OCI-M1 (cell line): ENCODE measurements at places on chromosomes 16 and 17.

DNA sequence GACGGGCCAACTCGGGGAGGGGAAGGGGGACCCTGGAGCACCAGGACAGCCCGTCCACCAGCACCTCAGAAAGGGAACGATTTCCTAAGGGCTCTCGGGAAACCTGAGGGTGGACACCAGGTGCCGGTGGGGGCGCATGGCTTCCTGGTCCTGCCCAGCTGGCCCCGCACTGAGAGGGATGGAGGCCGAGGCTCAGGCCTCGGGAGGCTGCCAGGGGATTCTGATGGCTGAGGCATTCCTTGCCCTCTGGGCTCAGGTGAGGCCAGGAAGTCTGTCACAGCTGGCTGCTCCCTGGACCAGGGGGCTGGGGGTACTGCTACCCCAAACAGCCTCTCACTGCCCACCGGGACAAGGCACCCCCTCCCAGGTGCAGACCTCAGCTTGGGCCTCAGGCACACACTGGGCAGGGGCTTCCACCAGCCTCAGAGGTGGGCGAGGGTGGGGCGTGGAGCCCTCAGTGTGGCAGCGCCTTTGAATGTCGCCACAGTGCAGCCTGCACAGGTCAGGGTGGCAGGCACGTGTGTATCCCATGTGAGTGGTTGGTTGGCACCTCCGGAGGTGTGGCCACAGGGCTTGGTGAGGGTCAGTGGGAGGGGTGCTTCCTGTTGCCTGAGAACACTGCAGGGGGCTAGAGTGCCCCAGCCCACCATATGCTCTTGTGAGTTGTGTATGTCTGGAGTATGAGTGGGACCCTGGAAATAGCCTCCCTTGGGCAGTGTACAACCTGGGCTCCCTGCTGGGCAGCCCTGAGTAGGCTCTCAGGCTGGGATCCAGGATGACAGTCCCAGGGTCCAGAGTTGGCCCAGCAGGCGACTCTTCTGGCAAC, 3.9 kb upstream of the FSCN2 start:
- DNase-seq = no peak

DNA sequence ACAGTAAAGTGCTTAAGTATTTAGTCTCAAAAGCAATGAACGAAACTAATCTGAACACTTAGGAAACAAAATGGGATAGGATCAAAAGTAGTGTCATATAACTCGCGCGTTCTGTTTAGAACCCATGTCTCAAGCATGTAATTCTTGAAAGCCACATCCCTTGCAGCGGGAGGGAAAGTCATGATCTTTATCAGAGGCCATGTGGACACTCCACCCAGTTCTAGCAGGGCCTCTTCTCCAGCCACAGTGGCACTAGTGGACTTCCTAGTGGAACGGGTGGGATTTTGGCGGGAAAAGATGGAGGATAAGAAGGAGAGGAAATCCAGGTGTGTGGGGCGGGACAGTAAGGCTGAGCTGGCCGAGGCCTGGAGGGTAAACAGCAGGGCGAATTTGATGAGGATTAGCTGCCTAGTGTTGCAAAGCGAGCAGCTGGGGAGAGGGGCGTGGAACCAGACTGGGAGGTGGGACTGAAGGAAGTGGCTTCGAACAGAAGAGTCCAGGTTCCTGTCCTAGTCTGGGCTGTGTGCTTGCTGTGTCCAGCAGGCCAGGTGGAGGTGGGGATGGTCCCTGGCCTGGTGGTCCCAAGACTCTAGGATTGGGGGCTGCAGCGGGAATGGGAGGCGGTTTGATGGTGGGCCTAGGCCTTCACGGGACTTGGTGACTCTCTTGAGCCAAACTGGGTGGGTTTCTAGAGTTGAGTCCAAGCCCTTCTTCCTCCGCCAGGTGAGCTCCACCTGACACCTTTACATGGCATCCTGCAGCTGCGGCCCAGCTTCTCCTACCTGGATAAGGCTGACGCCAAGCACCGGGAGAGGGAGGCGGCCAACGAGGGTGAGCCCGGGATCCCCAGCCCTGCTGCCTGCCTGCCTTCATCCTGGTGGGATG, 15.9 kb downstream of the POLR3E start:
- no peak for DNase-seq

GRCh38 chr17:67696347-67696746, 21.4 kb upstream of the NOL11 start:
- no peak for DNase-seq

- no peak for DNase-seq
Observed at GRCh38 chr16:29911676-29912010, 11.4 kb downstream of the ASPHD1 start.

DNA sequence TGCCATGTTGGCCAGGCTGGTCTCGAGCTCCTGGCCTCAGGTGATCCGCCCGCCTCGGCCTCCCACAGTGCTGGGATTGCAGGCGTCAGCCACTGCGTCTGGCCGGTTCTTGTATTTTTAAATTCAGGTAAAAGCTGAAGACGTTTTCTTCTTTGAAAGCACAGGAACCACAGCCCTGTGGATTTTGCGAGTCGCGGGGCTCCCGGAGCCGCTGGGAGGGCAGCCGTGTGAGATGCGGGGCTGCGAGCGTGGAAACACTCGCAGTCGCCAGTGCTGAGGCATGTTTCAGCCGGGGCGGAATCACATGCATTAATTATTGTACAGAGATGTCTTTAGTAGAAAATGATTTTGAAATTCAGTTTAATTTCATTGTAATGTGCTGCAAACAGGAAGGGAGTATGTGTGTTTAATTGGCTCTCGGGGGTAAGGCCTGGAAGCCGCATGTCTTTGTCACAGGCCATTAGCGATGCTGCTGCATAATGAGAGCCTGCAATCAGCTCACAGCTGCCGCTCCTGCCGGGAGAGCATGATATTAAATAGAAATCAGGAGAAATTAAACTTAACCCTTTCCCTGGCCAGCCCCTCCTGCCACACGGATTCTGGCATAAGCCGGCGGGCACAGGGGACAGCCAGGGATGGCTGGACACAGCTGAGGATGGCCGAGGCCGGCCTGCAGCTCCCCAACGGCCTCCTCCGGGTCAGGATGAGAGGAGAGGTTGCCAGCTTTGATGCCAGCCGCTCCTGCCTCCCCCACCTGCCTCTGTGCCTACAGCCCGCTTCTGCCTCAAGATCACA, 35.4 kb upstream of the CDH15 start:
- no peak for DNase-seq

- DNase-seq = peak; percentile 35
Observed at GRCh38 chr17:64777415-64778239, 115.5 kb upstream of the SMURF2 start.

DNA sequence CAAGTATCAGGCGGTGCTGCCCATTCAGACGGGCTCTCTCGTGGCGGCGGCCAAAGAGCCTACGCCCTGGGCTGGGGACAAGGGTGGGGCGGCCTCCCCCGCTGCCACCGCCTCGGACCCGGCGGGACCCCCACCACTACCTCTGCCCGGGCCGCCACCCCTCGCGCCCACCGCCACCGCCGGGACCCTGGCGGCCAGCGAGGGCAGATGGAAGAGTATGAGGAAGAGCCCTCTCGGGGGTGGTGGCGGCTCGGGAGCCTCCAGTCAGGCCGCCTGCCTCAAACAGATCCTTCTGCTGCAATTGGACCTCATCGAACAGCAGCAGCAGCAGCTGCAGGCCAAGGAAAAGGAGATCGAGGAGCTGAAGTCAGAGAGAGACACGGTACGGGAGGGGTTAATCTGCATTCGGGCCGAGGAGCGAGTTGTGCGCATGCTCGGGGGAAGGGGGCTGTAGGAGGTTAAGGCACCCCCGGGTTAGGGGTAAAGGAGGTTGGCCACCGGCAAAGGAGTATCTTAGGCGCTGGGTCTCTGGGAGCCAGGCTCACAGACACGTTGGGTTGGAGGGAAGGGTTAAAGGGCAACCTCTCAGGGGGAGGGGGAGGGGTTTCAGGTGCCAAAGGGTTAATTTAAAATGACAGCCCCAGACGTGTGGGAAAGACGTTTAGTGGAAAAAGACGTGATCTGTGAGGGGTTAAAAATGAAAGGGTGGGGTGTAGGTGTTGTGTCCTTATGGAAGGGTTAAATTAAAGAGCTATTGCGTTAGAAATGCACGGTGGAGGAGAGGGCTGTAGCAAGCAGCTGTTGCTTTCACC, 1.4 kb downstream of the MSL1 start:
- peak; percentile 80 for DNase-seq

GRCh38 chr17:55154101-55154500, 110.7 kb upstream of the HLF start:
- DNase-seq = no peak

DNA sequence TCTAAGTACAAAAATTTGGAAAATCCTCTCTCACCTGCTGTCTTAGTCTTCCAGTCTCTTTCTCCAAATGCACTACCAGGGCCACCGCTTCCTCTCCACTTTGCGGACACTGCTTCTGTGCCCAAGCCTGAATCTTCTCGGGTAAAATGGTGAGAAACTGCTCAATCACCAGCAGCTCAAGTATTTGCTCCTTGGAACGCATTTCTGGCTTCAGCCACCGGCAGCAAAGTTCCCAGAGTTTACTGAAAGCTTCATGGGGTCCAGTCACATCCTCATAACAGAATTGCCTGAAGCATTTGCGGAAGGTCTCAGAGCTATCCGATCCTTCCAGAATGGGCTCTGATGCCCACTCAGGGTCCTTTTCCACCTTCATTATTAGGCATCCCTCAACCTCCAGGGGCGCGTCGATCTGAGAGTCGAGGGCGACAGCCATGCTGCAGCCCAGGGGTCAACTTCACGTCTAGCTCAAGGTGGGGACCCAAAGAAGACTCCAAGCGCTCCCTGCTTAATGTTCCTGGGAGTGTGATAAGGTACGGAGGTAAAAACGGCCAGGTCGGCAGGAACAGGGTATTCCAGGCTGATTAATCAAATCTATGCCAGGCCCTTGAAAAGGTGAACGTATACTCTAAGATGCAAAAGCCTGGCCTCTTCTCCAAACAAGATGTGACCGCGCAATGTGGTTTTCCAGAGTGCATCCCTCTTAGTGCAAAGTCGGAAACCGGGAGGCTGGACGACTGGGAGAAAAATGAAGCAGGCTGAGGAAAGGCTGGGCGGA, 763 bp downstream of the ZKSCAN2 start:
- peak; percentile 59 for DNase-seq

- DNase-seq = no peak
Observed at GRCh38 chr16:50611332-50611934, 63.2 kb downstream of the NKD1 start.

DNA sequence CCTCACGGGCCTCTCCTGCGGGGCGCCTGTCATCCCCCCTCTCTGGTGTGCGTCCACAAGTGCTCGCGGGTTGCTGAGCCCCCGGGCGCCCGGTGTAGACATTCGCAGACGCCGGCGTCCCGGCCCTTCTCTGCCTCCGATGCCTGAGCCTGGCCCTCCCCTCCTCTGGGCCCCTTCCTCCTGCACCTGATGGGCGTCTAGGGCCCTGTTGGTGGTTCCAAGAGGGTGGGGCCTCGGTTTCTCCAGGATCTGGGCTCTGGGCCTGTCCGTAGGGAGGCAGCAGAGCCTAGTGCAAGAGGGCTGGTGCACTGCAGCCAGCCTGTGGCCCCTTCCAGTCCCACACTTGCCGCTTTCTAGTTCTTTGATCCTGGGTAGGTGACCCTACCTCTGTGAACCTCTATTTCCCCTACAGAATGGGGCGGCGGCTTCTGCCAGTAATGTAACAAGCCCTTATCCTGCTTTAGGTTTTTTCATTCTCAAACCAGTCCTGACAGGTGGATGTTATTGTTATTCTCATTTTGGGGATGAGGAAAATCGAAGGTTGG, 623 bp downstream of the E4F1 start:
- DNase-seq = peak; percentile 60

GRCh38 chr17:41595585-41595984, 8.9 kb upstream of the KRT14 start:
- DNase-seq = no peak

- DNase-seq = no peak
Observed at GRCh38 chr17:8520981-8521380, 85.3 kb downstream of the NDEL1 start.

- DNase-seq = no peak
Observed at GRCh38 chr17:64315032-64315490, 52.0 kb upstream of the TEX2 start.

GRCh38 chr17:71963351-71963750, 157.5 kb upstream of the SOX9 start:
- DNase-seq = no peak

DNA sequence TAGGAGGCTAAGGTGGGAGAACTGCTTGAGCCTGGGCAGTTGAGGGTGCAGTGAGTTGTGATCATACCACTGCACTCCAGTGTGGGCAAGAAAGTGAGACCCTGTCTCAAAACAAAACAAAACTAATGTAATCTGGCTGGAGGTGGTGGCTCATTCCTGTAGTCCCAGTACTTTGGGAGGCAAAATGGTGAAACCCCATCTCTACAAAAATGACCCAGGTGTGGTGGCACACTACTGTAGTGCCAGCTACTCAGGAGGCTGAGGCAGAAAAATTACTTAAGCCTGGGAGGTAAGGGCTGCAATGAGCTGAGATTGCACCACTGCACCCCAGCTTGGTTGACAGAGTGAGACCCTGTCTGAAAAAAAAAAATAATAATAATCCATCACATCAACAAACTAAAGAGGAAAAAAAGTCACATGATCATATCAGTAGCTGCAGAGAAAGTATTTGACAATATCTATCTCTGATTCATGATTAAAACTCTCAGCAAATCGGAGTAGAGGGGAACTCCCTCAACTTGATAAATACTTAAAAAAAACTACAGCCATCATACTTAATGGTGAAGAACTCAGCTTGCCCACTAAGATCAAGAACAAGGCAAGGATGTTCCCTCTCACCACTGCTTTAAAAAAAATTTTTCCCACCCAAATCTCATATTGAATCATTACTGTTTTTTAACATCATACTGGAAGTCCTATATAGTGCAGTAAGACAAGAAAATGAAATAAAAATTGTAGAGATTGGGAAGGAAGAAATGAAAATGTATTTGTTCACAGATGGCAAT, 31.0 kb downstream of the DHRS7B start:
- no peak for DNase-seq

GRCh38 chr17:82900741-82901140, 60.9 kb upstream of the ZNF750 start:
- DNase-seq = no peak

- no peak for DNase-seq
Observed at GRCh38 chr16:27945233-27945973, 118.1 kb downstream of the GSG1L start.

- no peak for DNase-seq
Observed at GRCh38 chr16:23469814-23470213, 16.8 kb upstream of the COG7 start.

DNA sequence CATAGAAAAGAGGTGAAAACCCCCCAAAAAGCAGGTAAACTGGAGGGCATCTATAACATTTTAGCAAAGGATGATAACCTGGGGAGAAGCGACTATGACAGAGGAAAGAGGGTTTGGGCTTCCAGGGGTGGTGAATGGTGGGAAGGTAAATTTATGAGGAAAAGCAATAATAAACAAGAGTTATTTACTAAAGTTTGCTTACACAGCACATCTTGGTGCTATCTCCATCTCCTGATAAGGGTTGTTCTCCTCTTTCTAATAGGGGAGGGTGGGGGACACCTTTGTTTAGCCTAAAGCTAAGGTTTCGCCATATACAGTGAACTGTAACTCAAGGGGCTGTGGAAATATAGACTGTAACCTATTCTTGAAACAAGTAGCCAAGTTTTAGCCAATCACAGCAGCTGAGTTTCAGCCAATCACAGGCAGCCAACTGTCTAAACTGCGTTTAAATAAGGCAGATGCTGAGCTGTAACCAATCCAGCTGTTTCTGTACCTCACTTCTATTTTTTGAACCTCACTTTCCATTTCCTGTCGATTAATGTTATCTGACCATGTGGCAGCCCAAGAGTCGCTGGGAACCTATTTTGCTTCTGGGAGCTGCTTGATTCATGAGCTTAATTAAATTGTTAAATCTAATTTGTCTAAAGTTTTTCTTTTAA, 191.8 kb downstream of the MAP2K6 start:
- no peak for DNase-seq

GRCh38 chr16:53024045-53024444, 28.7 kb downstream of the CHD9NB start:
- DNase-seq = no peak

GRCh38 chr17:72193391-72194106, 72.7 kb downstream of the SOX9 start:
- no peak for DNase-seq
